CD8-positive, alpha-beta memory T cell (primary cell): ENCODE measurements at places on chromosomes 7 and 10. TPM values are rescaled to one million over a fixed set of nuclear protein-coding genes. Genes with fewer than 3 reads are reported as not detected.

- peaks cover 8% of the 10 kb centered on the region for H3K27me3 ChIP-seq
- H3K27ac ChIP-seq: no peak overlapping the region
- H3K36me3 ChIP-seq: no peaks in the 10 kb centered on the region
- no peak overlapping the region for H3K4me3 ChIP-seq
- no peaks in the 10 kb centered on the region for H3K4me1 ChIP-seq
- no peak for DNase-seq
These were observed 21.4 kb upstream of the OPN4 start for GRCh38 chr10:86632951-86633350.

GRCh38 chr10:74906611-74907198, 80.3 kb downstream of the KAT6B start:
- no peaks in the 10 kb centered on the region for H3K36me3 ChIP-seq
- no peaks in the 10 kb centered on the region for H3K27me3 ChIP-seq
- no peak overlapping the region for H3K4me3 ChIP-seq
- H3K4me1 ChIP-seq: peaks cover 7% of the 10 kb centered on the region
- no peak for DNase-seq
- no peak overlapping the region for H3K27ac ChIP-seq

Gene CPA1
- not detected for total RNA-seq

Gene CDHR1
- total RNA-seq: 1.4 TPM

Gene AKR1E2
- total RNA-seq: 2.5 TPM
